CD4-positive, CD25-positive, alpha-beta regulatory T cell (primary cell): ENCODE measurements at places on chromosomes 7 and 10.

DNA sequence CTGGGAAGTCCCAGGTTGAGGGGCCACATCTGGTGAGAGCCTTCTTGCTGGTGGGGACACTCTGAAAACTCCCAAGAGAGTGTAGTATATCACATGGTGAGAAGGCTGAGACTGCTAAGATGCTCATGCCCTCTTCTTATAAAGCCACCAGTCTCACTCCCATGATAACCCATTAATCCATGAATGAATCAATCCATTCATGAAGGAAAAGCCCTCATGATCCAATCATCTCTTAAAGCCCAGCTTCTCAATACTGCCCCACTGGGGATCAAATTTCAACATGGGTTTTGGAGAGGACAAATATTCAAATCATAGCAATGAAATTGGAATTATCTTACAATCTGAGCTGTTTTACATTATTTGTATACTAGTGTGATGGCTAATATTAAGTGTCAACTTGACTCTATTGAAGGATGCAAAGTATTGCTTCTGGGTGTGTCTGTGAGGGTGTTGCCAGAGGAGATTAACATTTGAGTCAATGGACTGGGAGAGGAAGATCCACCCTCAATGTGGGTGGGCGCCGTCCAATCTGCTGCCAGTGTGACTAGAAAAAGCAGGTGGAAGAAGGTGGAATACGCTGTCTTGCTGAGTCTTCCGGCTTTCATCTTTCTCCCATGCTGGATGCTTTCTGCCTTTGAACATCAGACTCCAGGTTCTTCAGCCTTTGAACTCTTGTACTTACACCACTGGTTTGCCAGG is 14.3 kb upstream of the UBE2D1 start:
- no peak for DNase-seq

- DNase-seq, result no peak
These were observed 72.5 kb upstream of the GSDME start for GRCh38 chr7:24829787-24830186.

GRCh38 chr10:4255751-4256150 is 470.7 kb upstream of the KLF6 start:
- DNase-seq, result no peak

GRCh38 chr7:29449569-29450260 is 113.9 kb upstream of the PRR15 start:
- DNase-seq, result no peak

- no peak for DNase-seq
These were observed 233.0 kb downstream of the EMX2 start for GRCh38 chr10:117775526-117775925.

- no peak for DNase-seq
These were observed 276.3 kb downstream of the GALNT17 start for GRCh38 chr7:71408271-71408670.

GRCh38 chr10:62635127-62635526 is 169.4 kb upstream of the ADO start:
- no peak for DNase-seq

GRCh38 chr7:82723411-82723810 is 279.8 kb upstream of the CACNA2D1 start:
- DNase-seq, result no peak

- no peak for DNase-seq
These were observed 259.7 kb downstream of the EXOC4 start for GRCh38 chr7:133512560-133512959.
